Fibroblast of villous mesenchyme (primary cell): ENCODE measurements at places on chromosomes 4 and X. TPM values are rescaled to one million over a fixed set of nuclear protein-coding genes. Genes with fewer than 3 reads are reported as not detected.

TLR2 gene
- total RNA-seq = under 0.01 and 0.32 TPM in 2 replicates

DNA sequence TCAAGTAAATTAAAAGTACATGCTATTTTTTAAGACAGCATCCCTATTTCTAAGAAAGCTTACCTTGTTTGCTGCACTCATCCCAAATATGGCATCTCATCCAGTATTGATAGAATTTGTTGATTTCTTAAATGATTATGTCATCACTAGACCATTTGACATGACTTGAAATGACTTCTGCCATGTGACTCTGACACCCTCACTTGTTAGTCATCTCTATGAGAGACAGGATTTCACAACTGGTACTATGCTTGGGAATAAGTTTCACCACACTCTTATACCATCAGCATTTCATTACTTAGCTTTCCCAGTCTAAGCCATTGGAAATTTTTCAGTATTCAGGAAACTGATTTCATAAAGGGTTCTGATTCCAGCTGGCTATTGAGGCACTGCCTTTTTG, 55.3 kb downstream of the TMPRSS11F start:
- DNase-seq = peak; percentile 2

GABRE gene
- 24.2 and 50.1 TPM in 2 replicates for total RNA-seq

GRCh38 chr4:73603271-73603710, 16.9 kb downstream of the RASSF6 start:
- peak; percentile 59 for DNase-seq

ADGRG2 gene
- total RNA-seq = not detected in 2 replicates

BMPR1B gene
- total RNA-seq = 2.3 and 4.3 TPM in 2 replicates

- DNase-seq = peak; percentile 73
Observed at GRCh38 chr4:98568941-98569663, 89.3 kb downstream of the TSPAN5 start.

GRCh38 chr4:181752516-181752915, 490.7 kb upstream of the TENM3 start:
- DNase-seq = peak; percentile 8

DNA sequence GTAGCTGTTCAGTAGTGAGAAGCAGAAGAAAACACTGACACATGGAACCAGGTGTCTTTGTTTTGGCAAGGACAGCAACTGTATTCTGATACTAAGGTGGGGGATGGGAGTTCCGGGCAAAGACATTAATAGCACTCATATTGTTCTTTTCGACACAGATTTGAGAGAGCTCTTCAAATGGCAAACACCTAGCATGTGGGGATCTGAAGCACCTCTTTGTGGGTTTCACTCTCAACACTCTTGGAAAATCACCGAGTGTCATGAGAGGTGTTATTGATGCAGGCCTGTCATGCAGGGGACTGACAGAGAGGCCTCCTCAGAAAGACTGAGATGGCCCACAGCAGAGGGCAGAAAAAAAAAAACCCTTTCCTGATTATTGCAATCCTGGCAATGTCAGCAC, 228.4 kb upstream of the VCX start:
- DNase-seq = no peak

- no peak for DNase-seq
Observed at GRCh38 chrX:39212456-39212855, 411.2 kb downstream of the MID1IP1 start.

GRCh38 chr4:154399259-154399974, 92.2 kb downstream of the DCHS2 start:
- DNase-seq = peak; percentile 71

GRCh38 chrX:40010550-40011321, 87.0 kb downstream of the BCOR start:
- no peak for DNase-seq

DNA sequence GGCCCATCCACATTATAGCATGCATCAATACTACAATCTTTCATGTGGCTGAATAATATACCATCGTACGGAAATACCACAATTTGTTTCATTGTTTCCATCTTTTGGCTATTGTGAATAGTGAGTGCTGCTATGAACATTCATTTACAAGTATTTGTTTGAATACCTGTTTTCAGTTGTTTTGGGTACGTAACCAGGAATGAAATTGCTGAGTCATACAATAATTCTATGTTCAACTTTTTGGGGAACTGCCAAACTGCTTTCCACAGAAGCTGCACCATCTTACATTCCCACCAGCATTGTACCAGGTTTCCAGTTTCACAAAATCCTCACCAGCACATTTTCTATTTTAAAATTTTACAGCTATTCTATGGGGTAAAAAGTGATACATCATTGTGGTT, 28.5 kb upstream of the MANBA start:
- peak; percentile 65 for DNase-seq

UGT2A1 gene
- not detected in 2 replicates for total RNA-seq

ANK2 gene
- 15.1 and 23.2 TPM in 2 replicates for total RNA-seq

DNA sequence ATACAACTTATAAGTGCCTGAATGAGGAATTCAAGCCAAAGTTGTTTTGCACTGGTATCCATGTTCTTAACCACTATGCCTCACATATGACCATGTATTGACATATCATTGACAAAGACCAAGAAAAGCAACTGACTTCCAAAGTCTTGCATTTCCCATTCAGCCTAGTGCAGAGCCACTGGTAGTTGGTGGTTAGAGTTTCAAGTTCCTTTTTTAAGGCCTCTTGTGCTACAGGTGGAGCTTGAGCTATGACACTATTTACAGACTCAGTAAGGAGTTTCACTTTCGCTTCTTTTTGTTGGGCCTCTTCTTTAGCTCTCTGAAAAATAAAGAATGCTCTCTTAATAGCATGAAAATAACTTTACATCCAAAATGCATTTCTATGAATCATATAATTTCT, 763.0 kb downstream of the DMD start:
- peak; percentile 1 for DNase-seq

- no peak for DNase-seq
Observed at GRCh38 chrX:124488412-124489161, 142.2 kb downstream of the SH2D1A start.

UGT2B15 gene
- total RNA-seq = not detected in 2 replicates

AREG gene
- total RNA-seq = under 0.01 TPM in 1 of 2 replicates, not detected in the other

DNA sequence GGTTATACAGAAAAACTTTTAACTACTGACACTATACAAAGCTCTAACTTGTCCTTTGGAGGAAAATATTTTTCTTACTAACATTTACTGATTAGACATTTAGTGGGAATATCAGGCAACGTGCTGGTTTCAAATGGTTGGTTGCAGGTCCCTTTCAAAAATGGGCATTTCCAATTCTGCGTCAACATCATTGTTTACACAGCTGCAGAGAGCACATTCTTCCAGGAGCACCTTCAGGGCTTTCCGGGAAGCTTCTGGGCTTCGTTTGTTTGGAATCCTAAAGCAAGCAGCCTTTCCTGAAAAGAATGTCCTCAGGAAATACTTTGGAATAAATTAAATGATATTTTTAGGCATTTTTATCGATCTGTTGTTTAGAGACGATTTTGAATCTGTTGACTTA, 289.7 kb downstream of the TRIML1 start:
- no peak for DNase-seq

- peak; percentile 13 for DNase-seq
Observed at GRCh38 chrX:23008431-23009099, 8.8 kb downstream of the DDX53 start.

GRCh38 chr4:7956270-7956808, 16.7 kb upstream of the AFAP1 start:
- peak; percentile 59 for DNase-seq

DNA sequence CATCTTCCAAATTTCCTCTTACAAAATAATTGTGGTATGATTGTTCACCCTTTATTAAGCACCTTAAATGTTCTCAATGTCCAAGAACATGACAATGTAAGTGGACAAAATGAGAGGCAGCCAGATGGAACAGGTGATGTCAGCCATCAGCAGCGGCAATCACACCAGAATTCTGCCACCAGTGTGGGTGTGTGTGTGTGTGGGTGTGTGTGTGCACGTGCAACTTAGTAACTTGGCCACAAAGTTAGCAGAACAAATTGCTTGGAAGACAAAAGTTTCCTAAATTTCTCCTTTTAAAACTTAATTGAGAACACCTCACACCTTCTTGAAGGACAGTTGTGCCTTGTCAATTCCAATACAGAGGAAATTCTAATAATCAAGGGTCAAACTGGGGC, 18.7 kb downstream of the LNX1 start:
- DNase-seq = no peak

- DNase-seq = peak; percentile 75
Observed at GRCh38 chr4:70239884-70240591, 2.4 kb upstream of the CSN3 start.

RNF175 gene
- total RNA-seq = not detected in 2 replicates

PLAC8 gene
- total RNA-seq = 1.3 TPM in 1 of 2 replicates, not detected in the other

GRCh38 chr4:4755306-4755705, 104.2 kb upstream of the MSX1 start:
- DNase-seq = no peak

- no peak for DNase-seq
Observed at GRCh38 chrX:7996851-7997250, 69.6 kb upstream of the PNPLA4 start.

DNA sequence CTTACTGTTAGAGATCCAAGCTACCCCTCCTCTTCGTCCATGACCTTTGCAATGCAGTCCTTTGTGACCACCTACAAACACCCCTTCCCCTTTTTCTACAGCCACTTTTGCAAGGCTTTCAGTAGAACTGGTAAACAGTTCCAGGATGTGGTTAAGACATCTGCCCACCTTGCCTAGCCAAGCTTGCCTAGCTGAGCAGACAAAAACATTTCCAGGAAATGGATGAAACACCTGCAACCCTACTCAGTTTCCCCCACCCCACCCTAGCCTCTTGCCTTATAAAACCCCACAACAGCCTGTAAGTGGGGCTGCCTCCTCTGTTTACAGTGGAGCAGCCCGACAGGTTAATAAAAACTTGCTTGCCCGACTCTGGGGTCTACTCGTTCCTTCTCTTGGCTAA, 133.8 kb downstream of the ZC4H2 start:
- no peak for DNase-seq

TMPRSS11A gene
- total RNA-seq = not detected in 2 replicates

- no peak for DNase-seq
Observed at GRCh38 chr4:12747154-12747553, 737.0 kb downstream of the RAB28 start.

DNA sequence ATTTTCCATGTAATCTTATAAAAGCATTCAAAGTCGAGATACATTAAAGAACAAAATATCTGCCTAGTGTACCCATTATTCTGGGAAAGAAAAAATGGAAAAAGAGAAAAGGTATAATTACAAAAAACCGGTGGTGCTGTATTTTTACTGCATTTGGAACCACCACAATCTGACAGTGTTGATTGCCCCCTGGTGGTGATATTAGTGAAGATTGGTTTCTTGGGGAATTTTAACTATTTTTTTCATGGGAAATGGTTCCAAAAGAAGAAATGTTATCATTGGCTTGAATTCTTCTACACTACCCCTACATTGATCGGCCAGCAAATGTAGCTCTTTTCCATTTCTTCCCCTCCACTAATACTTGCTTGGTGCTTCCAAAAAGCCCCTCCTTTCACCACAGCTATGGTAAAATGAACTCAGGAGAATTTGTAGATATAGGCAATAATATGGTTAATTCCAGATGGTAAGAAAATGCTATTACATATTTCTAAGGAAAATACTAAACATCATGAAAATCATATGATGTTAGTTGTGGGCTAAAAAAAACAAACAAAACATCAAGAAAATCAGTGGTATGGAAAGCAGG, 50.0 kb downstream of the COX18 start:
- DNase-seq = peak; percentile 52

GRCh38 chrX:154082396-154083125, 15.0 kb downstream of the MECP2 start:
- DNase-seq = peak; percentile 84

ADH6 gene
- under 0.01 TPM in 1 of 2 replicates, not detected in the other for total RNA-seq

ATOH1 gene
- total RNA-seq = not detected in 2 replicates

DNA sequence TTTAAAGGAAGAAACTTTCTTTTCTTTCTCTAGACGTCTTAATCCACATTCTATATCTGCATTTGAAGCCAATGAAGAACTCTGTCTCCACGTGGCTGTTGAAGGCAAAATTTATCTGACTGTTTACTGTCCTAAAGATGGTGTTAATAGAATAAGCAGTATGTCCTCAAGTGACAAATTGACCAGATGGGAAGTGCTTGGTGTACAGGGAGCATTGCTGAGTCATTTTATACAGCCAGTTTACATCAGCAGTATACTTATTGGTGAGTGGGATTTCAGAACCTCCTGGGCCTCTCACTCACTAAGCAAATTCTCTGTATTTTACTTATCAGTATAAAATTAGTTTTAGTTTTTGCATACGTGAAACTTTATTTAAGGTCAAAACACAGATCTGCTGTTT, 33.7 kb downstream of the ADAD1 start:
- DNase-seq = peak; percentile 3
